ENCODE measurements at places on chromosomes 4 and X. TPM values are rescaled to one million over a fixed set of nuclear protein-coding genes. Genes with fewer than 3 reads are reported as not detected.

DNA sequence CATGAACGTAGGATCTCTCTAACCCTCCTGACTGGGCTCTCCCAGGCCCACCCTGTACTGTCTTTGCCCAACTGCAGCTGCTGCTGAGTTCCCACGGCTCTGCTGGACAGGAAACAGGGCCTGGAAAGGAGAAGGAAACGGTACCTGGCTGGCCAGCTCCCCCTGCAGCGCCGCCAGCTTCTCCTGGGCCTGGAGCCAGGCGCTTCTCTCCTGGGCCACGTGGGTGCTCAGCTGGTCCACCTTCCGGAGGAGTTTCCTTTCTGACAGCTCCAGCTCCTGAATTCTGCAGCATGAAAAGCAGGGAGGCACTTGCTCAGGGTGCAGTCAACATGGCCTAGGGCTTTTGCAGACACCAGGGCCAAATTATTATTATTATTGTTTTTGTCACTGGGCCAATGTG lies 6.5 kb downstream of the C4orf50 start:
- no peak for DNase-seq

DNA sequence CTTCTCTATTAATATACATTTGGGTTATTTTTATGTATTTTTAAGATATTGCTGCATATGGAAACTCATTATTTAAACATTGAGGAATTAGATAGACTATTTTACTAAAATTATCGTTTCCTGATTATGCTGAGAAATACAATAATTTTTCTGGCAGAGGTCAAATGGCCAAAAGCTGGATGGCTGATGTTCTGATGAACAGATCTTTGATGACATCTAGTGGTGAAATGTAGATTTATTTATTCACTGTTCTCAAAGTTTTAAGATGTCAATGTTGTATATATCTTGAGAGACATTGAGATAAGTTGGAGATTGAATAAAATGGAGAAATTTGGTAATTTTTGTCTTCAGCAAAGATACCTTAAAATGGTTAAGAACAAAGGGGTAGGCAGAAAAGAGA lies 96.2 kb downstream of the UGT8 start:
- no peak for DNase-seq

DNA sequence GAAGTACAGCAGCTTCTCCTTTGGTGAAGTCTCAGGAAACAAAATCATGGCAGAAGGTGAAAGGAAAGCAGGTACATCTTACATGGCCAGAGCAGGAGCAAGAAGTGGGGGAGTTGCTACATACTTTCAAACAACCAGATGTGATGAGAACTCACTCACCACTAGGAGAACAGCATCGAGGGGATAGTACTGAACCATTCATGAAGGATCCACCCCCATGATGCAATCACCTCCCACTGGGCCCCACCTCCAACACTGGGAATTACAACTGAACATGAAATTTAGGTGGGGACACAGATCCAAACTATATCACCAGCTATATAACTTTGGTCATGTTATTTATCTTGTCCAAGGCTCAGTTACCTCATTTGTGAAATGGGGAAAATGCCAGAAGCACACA lies 159.4 kb downstream of the OPHN1 start:
- DNase-seq, result no peak

DNA sequence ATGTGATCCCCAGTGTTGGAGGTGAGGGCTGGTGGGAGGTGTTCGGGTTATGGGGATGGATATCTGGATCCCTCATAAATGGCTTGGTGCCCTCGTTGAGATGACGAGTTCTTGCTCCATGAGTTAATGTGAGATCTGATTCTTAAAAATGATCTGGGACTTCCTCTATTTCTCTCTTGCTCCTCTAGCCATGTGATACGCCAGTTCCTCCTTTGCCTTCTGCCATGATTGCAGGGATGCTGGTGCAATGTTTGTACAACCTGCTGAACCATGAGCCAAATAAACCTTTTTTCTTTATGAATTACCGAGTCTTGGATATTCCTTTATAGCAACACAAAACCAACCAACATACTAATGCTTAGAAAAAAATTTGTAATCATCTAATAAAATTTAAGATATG lies 56.6 kb downstream of the STAP1 start:
- DNase-seq, result no peak

- no peak for DNase-seq
Observed at GRCh38 chr4:179766938-179767337, 2324.7 kb upstream of the AGA start.

DNA sequence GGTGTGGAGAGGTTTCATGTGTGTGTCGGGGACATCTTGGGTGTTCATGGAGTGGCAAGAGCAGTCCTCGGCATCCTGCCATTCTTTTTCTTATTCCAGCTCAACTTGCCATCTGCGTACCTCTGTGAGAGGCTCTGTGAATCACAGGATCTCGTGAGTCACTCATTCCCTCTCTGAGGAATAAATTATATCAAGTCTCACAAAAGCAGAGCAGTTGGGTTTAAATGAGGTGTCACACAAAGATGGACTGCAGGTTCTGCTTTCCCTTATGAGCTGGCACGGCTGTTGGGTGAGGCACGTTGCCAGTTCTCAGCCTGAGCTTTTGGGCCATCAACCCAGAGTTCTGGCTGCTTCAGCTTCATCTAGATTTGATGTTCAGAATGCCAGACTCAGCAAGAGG lies 6.8 kb upstream of the OCIAD2 start:
- no peak for DNase-seq

- DNase-seq, result no peak
Observed at GRCh38 chr4:152609481-152609880, 70.3 kb downstream of the TMEM154 start.

DNA sequence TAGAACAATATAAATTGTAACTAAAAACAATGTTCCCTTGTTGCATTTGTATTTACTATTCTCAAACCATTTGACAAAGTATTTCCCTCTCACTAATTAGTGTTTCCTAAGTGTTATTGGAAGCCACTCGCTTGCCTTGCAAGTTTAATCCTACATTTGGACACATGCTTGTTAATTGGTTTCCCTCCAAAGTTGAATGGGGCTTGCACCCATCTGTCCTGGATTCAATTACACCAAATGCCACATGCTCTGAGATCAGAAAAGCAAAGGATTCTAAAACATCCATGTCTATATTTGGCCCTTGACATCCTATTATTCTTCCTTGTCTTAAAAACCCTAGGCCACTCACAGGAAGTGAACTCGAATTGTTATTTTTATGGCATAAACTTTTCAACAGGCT lies 146.6 kb downstream of the AMELX start:
- DNase-seq, result no peak

GRCh38 chr4:8022767-8023695 lies 83.4 kb upstream of the AFAP1 start:
- no peak for DNase-seq

DNA sequence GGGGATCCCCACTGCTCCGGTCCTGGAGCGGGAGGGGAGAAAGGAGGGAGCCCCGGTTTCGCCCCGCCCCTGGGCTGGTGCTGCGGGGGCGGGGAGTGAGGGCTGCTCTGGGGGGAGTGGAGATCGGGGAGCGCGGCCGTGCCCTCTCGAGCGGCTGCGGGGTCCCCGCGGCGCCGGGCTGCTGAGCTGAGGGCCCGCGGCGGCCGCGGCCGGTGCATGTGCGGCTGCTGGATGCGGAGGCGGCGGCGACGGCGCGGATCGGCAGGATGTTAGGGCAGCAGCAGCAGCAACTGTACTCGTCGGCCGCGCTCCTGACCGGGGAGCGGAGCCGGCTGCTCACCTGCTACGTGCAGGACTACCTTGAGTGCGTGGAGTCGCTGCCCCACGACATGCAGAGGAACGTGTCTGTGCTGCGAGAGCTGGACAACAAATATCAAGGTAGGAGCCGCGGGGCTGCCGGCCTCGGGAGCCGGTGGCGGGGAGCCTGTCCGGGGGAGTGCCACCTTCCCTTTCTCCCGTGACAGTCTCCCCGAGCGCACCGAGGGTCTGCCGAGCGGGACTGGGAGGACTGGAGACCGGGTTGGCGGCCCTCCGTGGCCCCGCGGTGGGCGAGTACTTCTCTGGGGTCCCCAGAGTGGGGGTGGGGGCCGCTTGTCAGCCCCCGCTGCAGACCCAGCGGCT lies at the start of gene ING2:
Gene ING2, plus strand, starts transcription at position 129 of the 681 bp plus-strand sequence. Its CDS starts 138 bp downstream, at position 267.
- peak; percentile 78 for DNase-seq

GRCh38 chr4:168528131-168528949 lies 31.5 kb downstream of the PALLD start:
- no peak for DNase-seq

DNA sequence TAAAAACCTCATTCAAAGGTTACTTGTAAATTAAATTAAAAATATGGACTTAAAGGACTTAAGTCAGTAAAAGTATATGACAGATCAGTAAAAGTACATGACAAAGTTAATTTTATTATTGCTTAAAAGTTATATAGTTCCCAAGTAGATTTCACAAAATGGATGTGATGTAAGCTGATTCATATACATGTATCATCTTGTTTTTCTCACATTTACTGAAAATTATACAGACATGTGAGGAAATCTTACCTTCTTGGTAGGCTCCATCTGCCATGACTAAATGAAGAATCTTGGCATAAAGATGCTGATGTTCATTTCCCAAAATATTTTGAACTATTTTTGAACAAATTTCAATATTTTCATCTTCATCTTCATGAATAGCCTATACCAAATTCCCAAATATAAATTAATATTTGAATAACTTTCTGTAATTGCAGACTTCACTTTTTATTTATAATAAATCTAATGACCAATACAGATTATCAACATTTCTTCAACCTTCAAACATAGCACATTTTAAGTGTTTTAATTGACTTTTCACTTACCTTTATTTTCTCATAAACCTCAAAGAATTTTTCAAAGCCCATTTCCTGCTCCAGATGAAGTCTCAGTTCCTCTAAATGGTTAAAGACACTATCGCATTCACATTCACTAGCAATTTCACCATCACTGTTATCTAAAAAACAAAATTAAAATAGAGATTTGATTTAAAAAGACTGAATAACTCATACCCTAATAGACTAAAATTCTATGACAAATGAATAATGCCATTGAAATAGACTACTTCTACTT lies 129.4 kb upstream of the SH3RF1 start:
- no peak for DNase-seq

DNA sequence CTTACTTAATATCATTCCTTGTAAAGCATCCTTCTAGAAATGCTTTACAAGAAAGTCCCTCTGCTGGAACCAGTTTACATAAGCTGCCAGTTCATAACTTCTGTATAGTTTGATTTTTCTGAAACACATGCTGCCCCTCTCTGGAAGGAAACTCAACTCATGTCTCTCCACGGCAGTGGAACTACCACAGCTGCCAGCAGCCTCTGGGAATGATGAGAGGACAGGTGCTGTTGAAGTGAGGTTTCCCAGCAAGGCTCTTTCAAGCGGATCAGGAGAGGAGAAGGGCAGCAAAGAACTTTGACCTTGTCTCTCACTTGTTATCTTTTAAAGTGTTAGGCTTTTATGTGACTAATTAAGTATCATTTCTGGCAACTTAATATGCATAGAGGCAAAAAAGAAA lies 7.3 kb downstream of the GRPR start:
- no peak for DNase-seq

DNA sequence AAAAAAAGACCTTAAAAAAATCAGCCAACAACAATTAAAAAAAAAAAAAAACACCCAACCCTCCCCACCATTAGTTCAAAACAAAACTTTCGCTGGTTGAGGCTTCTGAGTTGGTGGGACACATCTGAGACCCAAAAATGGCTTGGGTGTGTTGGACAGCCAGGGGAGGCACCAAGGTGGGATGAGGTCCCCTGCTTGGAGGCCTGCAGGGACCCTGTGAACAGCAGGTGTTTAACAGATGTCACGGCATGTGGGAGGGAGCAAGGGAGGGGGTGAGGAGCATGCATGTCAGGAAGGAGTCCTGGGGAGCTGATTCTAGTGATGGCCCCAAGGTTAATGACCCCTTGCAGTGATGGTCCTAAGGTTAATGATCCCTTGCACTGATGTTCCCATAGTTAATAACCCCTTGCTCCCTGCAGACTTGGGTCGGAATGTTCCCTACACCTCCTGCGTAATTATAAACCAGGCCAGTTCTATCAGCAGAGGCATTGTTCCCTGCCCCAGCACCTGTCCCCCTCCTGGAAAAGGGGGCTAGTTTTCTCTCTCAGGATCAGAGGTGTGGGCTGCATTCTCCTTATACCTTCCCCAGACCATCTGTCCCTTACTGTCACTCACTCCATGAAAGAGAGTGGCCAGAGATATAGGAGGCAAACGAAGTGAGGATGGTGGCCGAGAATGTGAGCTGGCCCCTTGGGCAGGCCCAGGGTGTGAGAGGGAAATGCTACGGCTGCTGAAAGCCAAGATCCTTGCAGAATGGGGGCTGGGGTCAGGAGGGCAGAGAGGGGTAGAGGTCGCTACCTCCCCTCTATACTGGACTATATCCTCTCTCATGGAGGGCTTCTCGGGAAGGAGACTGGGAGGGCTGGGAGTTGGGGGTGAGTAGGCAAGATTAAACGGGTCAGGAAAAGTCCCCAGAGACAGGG lies 2.3 kb upstream of the FOXP3 start:
- no peak for DNase-seq

- DNase-seq, result no peak
Observed at GRCh38 chr4:1008840-1009541, 2.4 kb upstream of the FGFRL1 start.

- no peak for DNase-seq
Observed at GRCh38 chrX:30920271-30920670, 31.2 kb upstream of the TAB3 start.

DNA sequence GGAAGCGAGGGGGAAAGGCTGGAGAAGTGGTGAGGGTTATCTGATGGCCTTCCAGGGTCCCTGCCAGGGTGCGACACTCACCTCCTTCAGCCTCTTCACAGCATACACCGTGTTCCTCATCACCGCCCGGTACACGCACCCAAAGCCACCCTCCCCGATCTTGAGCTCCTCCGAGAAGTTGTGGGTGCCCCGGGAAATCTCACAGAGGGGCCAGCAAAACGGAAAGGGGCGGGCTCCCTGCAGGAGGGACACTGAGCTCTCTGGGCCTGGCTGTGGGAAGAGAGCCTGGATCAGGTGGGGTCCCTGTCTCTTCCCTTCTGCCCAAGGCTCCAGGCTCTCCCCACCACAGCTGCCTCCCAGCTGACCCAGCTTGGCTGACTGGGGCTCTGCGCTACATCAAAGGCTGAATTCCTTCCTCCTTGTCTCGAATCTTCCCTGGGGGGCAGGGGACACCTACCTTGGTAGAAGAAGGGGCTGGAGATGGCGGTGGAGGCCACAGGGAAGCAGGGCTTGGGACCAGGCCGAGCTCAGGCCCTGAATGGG lies 1.1 kb downstream of the IRAK1 start:
- no peak for DNase-seq

DNA sequence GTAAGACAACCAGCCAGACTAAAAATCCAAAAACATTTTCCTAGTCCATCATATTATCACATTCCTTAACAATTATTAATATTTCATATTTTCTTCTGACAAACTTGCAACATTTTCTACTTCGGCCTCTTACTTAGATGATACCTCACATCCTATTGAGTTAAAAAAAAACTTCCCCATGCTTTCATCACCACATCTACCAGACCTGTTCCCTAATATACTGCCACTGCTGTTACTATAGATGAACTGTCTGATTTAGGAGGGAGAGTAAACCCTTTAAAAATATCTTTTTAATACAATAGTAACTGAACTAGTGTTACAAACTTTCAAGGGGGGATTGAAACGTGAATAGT lies 1.5 kb downstream of the FAM200B start:
- DNase-seq, result no peak

Gene IQCM
- not detected for polyA plus RNA-seq

Gene BEX1
- 63.4 TPM for polyA plus RNA-seq

Gene ZAR1
- polyA plus RNA-seq, result not detected

Gene CT45A1
- not detected for polyA plus RNA-seq

Gene RRH
- 0.94 TPM for polyA plus RNA-seq

Gene FRMPD4
- polyA plus RNA-seq, result 0.10 TPM

Gene PWWP3B
- polyA plus RNA-seq, result 2.2 TPM

Gene PAGE2
- not detected for polyA plus RNA-seq
